GM19239 (cell line): ENCODE measurements at places on chromosomes 3 and 15.
A peak's percentile ranks its signal among the peaks of the same experiment; 100 is the strongest.

GRCh38 chr3:55094676-55095075 lies 166.8 kb upstream of the LRTM1 start:
- no peak for DNase-seq

DNA sequence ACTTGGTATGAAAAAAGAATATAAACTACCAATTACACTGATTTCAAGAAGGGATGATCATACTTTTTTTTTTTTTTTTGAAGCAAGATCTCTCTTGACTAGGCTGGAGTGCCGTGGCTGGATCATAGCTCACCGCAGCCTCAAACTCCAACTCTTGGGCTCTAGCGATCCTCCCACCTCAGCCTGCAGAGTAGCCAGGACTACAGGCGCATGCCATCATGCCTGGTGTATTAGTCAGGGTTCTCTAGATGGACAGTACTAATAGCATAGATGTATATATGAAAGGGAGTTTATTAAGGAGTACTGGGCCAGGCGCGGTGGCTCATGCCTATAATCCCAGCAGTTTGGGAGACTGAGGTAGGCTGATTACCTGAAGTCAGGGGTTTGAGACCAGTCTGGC lies 11.5 kb upstream of the SEC11A start:
- no peak for DNase-seq

- DNase-seq: no peak
Observed at GRCh38 chr3:130916507-130917167, 22.8 kb downstream of the ATP2C1 start.

- DNase-seq: no peak
Observed at GRCh38 chr15:37221671-37222145, 121.4 kb upstream of the MEIS2 start.

DNA sequence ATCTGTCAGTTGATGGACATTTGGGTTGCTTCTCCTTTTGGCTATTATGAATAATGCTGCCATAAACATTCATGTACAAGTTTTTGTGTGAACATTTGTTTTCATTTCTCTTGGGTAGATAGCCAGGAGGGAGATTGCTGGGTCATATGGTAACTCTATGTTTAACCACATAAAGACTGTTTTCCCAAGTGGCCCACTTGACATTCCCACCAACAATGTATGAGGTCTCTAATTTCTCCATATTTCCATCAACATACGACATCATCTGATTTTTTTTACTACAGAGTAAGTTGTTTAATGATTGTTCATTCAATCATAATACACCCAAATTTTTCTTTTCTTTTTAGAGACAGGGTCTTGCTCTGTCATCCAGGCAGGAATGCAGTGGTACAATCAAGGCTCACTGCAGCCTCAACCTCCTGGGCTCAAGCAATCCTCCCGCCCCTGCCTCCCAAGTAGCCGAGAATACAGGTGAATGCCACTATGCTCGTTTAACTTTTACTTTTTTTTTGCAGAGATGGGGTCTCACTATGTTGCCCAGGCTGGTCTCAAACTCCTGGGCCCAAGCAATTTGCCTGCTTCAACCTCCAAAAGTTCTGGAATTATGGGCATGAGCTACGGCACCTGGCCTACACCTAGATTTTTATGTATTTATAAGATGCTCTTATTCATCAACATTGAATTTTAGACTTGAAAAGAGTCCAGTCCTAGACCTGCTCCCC lies 6.8 kb downstream of the IP6K1 start:
- no peak for DNase-seq

GRCh38 chr15:64809649-64810496 lies 15.6 kb downstream of the PIF1 start:
- peak; percentile 67 for DNase-seq

- DNase-seq: no peak
Observed at GRCh38 chr15:85100186-85100937, 118.7 kb downstream of the PDE8A start.

- DNase-seq: no peak
Observed at GRCh38 chr3:117510396-117510795, 800.8 kb downstream of the TUSC7 start.

DNA sequence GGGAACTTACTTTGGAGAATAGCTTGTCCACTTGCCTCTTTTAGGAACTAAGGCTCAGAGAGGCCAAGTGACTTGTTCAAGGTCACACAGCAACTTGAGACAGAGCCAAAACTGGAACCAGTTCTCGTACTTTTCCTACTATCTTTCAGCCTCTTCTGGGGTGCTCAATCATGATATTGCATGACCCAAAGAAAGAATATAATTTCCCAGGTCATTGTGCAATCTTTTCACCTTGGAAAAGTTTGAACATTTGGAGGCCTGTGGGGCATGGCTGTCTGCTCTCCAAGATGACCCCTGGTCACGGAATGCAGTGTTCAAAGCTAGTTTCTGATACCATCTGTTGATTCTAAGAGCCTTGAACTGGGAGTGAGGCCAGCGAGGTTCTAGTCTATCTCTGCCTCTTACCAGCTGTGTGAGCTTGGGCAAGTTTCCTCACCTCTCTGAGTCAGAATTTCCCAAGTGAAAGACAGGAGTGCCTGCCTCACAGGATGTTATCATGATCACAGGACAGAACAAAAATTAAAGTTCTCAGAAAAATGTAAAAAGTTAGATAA lies 89.7 kb downstream of the BDH1 start:
- no peak for DNase-seq

DNA sequence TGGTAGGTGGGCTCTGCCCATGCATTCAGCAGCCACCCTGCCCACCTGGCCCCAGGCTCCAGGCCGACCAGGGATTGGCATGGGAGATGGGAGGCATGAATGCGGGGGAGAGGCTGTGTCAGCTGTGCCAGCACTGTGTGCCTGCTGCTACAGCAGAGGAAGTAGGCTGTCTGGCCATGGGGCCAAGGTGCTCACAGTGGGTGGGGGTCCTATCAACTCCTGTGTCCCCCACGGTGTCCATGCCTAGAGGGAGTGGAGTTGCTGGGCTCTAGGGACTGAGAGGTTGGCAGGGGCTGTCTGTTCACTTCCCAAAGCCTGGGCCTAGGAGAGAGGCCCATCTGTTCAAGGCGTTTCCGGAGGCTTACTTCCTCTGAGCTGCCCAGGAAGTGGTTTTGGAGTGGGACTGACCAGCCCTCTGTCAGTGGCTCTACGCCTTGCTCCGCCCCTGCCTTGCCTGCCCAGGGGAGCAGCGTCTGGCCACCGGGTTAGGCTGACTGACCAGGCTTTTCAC lies 5.8 kb downstream of the PRKCD start:
- DNase-seq: no peak

GRCh38 chr3:27325419-27325818 lies 43.8 kb downstream of the NEK10 start:
- DNase-seq: no peak

DNA sequence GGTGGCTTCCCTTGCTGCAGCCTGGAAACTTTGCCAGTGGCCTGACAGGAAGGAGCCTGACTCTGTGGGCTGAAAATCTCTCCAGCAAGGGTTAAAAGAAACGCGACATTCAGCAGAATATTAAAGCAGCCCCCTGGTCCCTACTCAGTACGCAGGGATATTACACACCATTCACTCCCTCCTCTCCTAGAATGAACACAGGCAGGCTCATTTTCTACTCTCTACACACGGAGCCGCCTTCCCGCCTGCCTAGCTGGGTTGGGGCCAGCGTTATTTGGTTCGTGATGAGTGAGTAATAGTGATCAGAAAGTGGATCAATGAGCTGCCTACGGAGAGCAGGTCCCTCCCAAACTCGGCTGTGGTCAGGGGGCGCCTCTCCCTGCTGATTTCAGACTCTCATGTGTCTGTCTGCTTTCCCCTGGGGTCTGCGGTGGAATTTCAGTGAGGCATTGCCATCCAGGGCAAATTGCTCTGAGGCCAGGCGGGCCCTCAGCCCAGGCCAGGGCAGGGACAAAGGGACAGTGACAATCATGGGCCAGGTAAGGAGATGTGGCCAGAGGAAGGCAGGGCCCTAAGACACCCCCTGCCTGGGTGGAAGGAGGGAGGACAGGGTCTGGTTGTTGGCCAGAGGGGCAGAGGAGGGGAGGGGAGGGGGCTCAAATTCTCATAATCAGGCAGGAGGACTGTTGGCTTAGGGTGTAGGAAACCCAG lies 2.8 kb downstream of the EPHB1 start:
- DNase-seq: no peak

- DNase-seq: no peak
Observed at GRCh38 chr3:146161663-146162002, 649 bp upstream of the PLOD2 start.

DNA sequence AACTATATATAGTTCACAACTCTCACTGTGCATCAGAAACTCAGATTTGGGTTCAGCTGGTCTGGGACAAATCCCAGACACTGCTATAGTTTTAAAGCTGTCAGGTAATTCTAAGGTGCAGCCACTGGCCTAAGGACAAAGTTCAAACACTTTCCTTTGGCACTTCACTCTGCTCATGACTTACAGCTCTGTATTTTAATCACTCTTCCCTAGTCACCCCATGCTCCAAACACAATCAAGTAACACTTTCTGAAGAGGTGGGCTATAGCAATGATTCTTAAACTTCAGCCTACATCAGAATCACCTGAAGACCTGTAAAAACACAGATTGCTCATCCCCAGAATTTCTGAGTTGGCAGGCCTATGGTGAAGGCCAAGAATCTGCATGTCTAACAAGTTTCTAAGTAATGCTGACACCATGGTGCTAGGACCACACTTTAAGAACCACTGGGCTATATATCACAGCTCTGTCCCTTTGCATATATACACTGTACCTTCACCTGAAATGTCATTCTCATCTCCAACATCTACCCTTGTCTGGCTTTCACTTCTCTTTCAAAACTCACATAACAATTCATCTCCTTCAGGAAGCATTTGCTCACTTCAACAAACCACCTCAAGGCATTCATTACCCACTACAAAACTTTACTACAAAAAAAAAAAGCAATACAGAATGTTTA lies 21.4 kb downstream of the STAG1 start:
- no peak for DNase-seq

DNA sequence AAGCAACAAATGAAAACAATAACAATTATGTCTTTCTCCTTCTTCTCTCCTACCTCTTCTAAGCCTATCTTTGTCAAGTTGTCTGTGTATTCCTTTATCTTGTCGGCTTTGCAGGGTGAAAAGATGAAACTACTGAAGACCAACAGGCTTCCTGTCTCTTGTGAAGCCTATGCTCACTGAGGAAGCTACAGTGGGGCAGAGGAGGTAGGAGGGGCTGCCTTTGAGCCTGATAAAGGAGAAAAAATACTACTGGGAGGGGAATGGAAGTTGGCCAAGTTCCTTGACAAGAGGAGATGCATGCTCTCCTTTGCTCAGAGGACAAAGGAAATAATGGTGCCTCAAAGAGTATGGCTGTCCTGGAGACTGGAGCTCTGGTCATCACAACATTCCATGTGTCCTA lies 92.0 kb downstream of the IGSF11 start:
- DNase-seq: no peak

GRCh38 chr3:30448450-30449289 lies 157.7 kb upstream of the TGFBR2 start:
- no peak for DNase-seq

GRCh38 chr3:43317461-43318316 lies 31.3 kb downstream of the SNRK start:
- DNase-seq: no peak

DNA sequence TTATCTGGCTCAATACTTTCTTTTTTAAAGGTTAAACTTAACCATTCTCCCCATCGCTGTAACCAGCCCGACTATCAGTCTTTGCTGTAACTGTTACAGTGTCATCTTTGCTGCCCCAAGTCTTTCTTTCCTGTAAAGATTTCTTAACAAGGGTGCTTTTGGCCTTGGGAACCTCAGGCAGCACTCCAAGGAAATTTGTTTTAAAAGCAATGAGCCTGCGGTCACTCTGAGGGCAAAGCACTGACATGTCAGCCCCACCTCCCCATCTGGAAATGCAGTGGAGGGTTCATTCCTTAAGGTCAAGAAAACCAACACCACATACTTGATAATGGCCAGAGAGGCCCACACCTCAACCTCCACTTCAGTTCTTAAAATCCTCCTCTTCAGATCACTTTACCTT lies 3.2 kb downstream of the TRANK1 start:
- no peak for DNase-seq

DNA sequence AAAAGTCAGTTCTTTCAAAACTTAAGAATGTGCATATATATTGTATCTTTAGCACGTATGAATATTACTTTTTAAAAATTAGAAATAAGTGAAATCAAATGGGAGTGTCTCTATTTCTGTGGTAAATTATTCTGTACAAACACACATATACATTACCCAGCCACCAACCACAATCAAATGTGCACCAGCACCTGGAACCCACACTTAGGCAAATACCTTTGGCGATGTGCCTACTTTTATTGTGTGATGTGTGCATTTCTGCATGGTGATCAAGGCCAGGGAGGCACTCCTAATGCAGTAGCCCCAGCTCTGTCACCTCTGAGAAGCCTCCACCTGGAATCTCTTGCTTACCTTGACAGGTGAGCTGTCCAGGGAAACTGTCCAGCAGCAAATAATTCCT lies 76.9 kb downstream of the PIK3R4 start:
- DNase-seq: no peak

DNA sequence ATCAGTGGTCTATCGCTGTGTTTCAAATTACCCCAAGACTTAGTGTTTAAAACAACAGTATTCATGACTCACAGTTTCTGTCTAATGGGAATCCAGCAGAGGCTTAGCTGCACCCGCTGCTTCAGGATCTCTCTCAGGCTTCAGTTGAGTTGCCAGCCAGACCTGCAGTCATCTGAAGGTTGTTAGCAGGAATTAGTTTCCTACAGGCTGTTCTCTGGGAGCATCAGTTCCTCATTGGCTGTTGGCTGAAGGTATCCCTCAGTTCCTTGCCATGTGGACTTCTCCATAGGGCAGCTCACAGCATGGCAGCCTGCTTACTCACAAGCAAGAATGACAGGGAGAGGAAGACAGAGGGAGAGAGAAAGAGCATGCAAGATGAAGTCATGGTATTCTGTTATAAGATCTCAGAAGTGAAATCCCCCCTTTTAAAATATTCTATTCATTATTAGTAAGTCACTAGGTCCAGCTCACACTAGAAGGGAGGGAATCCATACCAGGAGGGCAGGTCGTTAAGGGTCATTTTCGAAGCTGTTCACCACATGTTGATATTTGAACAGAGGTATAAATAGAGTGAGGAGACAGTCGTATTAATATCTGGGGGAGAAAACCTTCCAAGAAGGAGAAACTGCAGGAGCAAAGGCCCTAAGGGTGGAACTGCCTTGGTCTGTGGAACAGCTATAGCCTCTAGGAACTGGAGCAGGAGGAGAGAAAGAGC lies 473.9 kb upstream of the PPP2R3A start:
- DNase-seq: no peak

- DNase-seq: no peak
Observed at GRCh38 chr3:115494826-115495225, 128.5 kb upstream of the GAP43 start.

- DNase-seq: no peak
Observed at GRCh38 chr15:65414841-65415621, 7.7 kb downstream of the IGDCC4 start.

DNA sequence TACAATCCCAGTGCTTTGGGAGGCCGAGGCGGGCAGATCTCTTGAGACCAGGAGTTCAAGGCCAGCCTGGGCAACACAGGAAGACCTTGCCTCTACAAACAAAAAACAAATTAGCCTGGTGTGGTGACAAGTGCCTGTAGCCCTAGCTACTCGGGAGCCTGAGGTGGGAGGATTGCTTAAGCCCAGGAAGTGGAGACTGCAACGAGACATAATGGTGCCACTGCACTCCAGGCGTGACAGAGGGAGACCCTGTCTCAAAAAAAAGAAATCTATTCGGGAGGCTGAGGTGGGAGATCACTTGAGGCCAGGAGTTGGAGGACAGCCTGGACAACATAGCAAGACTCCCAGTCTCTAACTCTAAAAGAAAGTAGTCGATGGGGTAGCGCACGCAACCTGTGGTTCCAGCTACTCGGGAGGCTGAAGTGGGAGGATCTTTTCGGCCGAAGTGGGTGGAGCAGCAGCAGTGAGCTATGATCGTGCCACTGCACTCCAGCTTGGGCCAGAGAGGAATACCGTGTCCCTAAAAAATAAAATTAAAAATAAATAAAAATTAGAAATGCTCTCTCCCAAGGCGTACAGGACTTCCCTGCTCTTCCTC lies 775 bp downstream of the C3orf33 start:
- no peak for DNase-seq
